LHCN-M2 (cell line): ENCODE measurements at places on chromosomes 13 and 19. TPM values are rescaled to one million over a fixed set of nuclear protein-coding genes. Genes with fewer than 3 reads are reported as not detected.

The FLT1 gene
- total RNA-seq = not detected in 2 replicates

- no peak for DNase-seq
Observed at GRCh38 chr19:11361771-11362731, 6.8 kb downstream of the PLPPR2 start.

DNA sequence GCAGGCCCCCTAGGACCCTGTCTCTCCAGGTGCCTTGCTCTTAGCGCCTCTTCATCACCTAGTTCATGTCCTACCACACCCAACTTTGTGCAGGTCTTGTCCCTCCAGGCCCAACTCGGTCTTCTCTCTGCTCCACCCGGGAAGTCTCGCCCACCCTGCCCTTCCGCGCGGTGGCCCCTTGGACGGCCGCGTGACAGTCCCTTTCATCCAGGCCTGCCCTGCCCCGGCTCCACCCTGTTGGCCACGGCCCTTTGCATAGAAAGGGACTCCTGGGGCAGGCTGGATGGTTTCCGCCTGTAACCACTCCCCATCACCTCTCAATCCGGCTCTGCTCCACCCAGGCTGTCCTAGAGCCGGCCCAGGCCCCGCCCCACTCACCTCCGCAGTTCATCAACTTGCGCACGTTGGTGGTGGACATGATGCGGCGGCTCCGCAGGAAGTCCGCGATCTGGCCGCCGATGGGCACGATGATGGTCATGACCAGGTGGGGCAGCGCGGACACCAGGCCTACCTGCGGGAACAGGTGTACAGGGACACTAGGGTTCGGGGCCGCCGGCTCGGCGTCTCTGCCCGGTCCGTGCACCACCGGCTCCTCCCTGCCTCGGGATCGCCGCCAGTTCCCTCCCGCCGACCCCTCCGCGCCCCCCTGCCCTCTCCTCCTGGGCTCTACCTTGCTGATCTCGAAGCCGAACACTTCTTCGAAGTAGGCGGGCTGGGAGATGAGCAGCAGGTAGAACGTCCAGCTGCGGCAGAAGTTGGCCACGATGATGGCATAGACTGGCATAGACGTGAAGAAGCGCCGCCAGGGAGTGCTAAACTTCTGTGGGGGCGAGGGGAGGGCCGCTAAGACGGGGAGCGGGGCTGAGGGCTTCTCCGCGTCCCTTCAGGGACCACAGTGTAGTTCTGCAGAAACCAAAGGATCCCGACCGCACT lies 7.2 kb downstream of the GFY start:
- no peak for DNase-seq

DNA sequence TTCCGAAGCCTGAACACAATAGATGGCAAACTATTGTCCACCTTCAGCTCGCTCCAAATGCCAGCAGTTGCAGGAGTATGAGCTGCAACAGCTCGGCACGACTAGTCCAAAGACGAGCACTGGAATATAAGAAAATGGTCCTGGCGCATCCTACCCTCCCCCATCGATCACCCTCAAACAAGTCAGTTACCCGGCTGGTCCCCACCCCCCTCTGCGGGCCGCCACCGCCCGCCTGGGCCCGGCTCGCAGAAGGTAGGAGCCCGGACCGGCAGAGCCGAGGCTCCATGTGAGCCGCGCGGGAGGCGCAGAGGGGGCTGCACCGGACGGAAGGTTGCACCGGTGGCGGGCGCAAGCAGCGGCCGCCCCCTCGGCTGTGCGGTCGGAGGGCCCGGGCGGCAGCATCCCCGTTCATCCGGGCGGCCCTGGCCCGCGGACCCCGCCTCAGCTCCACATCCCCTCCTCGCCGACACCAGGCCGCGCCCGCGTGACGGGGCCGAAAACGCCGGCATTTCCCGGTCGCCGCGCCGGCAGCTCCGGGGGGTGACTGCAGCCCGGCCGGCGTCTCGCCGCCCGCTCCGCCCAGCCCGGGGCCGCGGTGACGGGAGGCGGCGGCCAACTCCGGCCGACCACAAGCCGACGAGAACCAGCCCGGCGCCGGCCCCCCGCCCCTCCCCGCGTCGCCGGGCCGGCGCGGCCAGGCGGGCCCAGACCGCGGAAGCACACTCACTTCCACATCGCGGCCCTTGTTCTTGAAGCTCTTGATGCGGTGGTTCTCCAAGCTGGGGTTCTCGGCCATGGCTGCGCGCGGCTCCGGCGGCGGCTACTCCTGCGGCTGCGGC lies 552 bp downstream of the KPNA3 start:
- peak; percentile 45 for DNase-seq

DNA sequence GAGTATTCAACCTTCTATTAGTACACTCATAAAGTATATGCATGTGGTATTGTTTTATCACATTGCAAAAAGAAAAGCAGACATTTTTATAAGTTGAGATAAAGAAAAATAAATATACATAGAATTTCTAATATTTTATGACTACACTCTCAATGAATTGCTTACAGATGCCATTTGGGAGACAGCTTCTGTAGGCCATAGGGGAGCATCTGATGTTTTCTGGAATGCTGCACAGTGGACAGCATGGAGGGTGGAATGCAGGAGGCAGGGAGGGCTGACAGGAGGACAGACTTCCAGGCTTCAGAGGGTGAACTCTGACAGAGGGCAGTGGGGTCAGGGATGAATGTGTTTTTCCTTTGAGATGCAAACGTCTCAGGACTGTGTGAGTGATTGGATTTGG lies 45.8 kb downstream of the MIPEP start:
- no peak for DNase-seq

DNA sequence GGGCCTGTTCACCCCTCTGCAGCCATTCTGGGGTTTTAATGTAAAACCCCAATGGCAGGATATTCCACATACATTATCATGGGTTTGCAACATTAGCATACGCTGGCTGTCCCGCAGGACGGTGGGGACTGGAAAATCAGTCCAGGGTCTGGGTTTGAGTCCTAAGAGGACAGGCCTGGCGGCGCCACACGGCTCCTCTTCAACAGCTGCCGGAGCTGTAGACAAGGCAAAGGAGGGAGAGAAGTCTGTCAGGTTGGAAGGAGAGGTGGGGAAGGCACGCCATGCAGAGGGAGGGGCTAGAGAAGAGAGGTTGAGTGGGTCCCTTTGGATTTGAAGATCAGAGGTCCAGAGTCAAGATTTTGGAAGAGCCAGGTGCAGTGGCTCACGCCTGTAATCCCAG lies 11.9 kb downstream of the NFKBID start:
- DNase-seq = no peak

DNA sequence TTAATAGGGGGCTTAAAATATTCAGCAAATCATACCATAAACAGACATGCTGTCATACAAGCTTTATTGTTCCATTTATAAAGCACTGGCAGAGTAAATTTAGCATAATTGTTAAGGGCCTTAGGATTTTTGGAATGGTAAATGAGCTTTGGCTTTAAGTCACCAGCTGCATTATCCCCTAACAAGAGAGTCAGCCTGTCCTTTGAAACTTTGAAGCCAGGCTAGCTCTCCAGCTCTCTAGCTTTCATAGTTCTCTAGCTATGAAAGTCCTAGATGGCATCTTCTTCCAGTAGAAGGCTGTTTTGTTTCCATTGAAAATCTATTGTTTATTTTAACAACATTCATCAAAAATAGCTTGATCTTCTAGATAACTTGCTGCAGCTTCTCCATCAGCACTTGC lies 420.8 kb upstream of the GPC6 start:
- no peak for DNase-seq

- DNase-seq = no peak
Observed at GRCh38 chr19:30670562-30671366, 298.6 kb downstream of the ZNF536 start.

GRCh38 chr13:51542346-51543242 lies 41.7 kb upstream of the WDFY2 start:
- no peak for DNase-seq

The HSPB6 gene
- total RNA-seq = 0.29 TPM in 1 of 2 replicates, not detected in the other

DNA sequence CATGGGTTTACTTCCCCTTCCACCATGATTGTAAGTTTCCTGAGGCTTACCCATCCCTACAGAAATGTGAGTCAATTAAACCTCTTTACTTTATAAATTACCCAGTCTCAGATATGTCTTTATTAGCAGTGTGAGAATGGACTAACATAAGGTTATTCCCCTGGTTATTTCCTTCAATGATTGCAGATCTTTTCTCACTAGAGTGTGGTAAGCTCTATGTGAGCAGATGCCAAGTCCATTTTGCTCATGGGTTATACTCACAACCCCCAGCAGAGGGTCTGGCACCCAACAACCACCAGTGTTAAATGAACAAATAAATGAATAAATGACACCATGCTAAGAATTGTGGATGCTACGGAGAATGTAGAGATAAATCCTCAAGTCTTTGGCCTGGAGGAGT lies 472.8 kb downstream of the LIG4 start:
- DNase-seq = no peak

- no peak for DNase-seq
Observed at GRCh38 chr13:114062754-114063153, 69.7 kb downstream of the RASA3 start.

DNA sequence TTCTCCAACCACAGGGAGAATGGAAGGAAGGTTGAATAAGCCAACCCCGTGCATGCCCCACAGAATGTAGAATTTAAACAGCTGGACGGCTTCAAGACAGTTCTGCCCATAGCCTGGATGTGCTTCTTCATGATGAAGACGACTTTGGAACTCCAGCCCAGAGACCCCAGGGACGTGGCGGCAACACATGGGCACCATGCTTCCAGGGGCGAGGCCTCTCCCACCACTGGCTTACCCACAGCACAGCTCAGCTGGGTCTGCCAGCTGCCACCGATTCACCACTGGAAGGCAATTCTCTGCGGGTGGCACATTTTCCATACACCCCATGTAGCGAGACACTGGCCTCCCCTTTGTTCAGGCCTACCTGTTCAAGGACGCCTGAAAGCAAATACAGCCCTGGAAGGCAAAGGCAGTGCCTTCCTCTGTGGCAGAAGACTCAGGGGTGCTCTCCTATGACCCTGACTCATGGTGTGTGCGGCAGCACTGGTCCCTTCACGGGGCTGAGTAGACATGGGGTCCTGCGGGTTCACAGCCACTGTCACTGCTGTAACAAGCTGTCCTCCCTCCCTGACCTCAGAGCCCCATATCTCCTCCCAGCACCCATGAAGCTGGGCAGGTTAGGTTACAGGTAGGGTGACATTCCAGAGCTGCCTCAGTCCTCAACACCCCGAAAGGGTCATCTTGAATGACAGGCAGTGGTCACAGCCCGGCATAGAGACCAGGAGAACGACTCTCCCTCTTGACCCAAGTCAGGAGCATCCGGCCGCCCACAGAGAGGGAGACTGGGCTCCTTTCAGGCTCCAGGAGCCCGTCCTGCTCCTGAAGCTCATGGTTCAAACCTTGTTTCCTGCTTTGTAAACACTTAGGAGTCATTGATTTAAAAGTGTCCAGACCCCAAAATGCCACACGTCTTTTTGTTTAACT lies 72.7 kb downstream of the SPACA7 start:
- no peak for DNase-seq

DNA sequence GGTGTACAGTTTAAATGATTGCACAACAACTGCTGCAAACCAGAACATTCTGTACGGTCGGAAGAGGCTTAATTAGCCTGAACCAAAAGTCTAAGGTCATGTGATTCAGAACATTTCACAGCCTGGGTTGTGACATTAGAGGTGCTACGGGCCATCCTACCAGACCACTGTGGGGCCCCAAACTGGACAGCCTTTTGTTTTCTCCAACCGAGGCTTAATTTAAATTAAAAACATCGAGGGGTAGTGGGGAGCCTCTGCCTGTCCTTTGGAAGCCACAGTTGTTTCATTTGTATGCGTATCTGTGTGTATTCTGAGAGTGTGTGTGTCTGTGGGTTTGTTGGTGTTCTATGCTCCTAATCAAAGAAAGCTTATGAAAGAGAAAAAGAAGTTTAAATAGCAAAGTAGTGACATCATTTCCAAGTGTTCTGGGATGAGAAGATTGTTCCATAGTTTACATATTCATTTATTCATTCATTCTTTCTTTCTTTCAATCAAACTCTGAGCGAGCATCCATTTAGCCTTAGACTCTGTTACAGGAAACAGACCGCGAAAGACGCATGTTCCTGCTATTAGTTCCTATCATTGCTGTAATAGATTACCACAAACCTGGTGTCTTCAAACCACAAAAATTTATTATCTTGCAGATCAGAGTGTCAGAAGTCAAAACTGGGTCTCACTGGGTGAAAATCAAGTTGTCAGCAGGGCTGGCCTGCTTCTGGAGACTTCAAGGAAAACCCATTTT lies 444.8 kb downstream of the FOXO1 start:
- peak; percentile 88 for DNase-seq

DNA sequence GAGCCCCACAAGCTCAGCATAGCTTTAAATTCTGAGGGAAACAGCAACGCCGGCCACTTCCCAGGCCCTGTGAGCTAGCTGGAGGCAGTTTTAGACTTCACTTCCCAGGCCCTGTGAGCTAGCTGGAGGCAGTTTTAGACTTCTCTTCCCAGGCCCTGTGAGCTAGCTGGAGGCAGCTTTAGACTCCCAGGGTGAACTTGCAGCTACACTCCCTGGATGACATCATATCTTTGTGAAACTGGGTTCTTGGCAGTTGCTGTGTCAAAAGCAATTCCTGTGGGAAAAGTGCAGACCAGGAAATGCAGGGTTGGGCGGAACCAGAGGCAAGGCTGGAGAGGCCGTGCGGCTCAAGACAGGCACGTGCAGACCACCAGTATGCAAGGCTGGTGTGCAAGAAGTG lies 12.7 kb downstream of the SOX1 start:
- DNase-seq = no peak

The ACP7 gene
- total RNA-seq = 0.13 and 0.29 TPM in 2 replicates

The KLK3 gene
- not detected in 2 replicates for total RNA-seq

DNA sequence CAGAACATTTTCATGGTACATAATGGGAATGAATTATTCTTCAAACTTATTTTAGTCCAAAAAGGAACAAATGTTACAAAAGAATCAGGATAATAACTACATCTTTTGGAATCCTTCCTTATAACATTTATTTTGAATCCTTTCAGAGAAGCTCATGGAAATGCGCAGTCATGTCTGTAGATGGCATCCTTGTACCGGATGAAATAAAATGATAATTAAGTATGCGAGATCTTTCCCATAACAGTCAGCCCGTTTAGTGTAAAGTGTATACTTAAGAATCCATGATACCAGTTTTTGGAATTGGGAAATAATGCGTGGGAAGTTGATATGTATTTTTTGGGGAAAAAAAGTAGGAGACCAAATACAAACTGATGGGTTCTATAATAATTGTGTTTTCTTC lies 418.8 kb downstream of the GPC5 start:
- peak; percentile 1 for DNase-seq

The LRRC4B gene
- not detected in 2 replicates for total RNA-seq

The HCN2 gene
- 1.4 and 1.9 TPM in 2 replicates for total RNA-seq

- DNase-seq = peak; percentile 93
Observed at GRCh38 chr19:3580156-3580934, 4.9 kb upstream of the GIPC3 start.

- no peak for DNase-seq
Observed at GRCh38 chr13:113666329-113666670, 719 bp upstream of the GRK1 start.
